Endodermal cell (in vitro differentiated cells): ENCODE measurements at places on chromosomes 2 and 18.
A peak's percentile ranks its signal among the peaks of the same experiment; 100 is the strongest.

DNA sequence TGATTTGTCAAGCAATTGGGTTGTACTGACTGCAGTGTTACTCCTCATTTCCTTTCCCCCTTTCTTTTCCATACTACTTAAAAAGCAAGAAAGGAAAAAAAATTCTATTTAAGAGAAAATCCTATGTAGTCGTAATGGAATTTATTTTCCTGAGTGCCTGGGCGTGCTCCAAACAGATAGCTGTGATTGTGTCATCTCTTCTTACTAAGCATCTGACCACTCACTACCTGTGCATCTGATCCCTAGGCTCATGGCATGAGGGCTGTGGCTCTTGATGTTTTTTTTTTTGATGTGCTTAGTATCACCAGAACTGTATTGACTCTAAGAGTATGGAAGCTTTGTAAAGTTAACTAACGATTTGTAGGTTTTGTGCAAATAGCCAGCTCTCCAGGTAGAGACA is 19.0 kb downstream of the CRIM1 start:
- DNase-seq: no peak

DNA sequence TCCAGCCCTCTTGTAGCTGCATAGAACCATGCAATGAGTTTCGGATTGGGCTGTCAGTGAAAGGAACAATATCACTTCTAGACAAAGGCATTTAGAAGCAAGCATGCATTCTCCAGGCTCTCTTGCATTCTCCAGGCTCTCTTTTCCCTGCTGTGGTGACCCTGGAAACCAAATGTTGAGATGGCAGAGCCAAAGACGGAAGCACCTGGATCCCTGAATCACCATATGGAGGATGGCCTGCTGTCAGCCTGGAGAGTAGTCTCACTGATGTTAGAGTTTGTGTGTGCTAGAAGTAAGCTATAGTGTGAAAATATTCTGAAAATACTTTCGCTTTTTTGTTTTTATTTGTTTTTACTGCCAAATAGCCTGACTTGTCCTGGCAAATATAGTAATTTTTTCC is 203.9 kb downstream of the C1D start:
- no peak for DNase-seq

DNA sequence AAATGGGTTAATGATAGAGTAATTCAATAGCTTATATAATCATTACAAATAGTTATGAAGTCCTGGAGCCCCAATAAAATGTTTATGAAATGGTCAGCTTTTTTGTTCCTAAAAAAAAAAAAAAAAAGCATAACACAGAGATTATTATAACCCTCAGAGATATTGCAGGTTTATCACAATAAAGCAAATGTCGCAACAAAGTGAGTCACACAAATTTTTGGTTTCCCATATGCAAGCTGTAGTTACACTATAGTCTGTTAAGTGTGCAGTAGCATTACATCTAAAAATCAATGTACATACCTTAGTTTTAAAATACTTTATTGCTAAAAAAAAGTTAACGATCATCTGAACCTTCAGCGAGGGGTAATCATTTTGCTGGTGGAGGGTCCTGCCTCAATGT is 20.0 kb downstream of the WDFY1 start:
- no peak for DNase-seq

DNA sequence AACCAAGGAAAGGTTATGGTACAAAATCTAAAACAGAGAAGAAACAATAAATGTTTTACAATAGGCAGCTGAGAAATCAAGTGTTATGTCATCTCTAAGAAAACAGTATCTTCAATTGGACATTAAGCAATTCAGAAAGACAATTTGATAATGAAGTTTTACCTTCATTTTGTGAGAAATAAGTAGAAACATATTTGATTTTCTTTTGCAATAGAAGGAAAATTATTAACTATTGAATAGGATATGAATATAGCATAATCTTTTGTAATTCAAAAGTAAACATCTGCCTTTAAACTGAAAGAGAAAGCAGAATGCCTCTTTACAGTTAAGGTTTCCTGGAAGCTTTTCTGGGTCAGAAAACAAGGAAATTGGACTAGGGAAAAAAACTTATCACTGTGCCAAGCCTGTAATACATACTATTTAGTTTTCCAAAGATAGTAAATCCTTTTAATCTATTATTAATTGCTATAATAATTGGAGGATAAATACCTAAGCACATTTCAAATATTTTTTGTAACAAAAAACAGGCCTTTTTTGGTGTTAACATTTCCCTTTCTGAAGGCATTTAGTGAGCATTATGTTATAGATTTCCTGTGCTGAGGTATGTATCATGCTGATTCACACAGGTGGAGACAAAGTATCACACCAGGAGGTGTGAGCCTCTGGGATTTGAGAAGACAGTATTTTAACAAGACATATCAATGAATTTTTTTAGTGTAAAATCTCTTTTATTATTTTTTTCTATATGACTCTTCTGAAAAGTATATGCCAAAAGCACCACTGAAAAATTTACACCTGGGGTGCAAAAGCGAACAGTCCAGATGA is 947.0 kb upstream of the CDH2 start:
- no peak for DNase-seq

- DNase-seq: no peak
Observed at GRCh38 chr18:37364237-37364636, 201.4 kb downstream of the CELF4 start.

- no peak for DNase-seq
Observed at GRCh38 chr2:17661460-17661859, 92.2 kb downstream of the SMC6 start.

- DNase-seq: no peak
Observed at GRCh38 chr2:143205106-143205764, 76.0 kb downstream of the ARHGAP15 start.

DNA sequence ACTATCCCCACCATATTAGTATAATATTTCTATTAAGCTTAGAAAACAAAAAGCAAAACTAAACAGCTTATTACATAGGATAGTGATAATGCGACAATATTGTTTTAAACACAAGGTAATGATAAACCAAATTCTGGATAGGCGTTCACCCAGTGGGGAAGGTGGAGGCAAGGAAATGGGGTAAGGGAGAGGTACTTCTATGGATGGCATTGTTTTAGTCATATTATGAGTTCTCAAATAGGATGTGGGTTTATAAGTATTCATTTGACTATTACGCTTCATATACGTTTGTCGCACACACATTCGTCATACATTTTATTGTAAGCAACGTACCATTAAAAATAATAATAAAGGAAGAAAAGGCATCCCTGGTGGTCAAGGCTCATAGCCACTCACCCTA is 88.8 kb upstream of the DNMT3A start:
- no peak for DNase-seq

DNA sequence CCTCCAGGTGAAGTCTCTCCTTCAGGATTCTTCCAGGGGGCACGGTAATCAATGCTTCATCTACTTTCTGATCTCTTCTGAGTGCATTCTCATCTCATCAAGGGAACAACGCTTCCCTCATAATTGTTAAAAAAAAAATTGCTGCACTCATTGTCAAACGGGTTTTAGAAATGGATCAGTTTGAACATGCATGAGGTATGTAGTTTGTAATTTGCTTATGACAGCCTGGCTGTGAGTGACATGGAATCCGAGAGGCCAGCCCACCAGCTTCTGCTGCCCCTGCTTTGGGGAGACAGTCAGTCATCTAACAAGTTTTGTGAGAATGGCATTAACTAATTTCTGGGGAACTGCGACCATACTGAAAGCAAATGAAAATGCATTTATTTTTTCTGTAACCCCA is 791.9 kb upstream of the SOX11 start:
- DNase-seq: no peak

DNA sequence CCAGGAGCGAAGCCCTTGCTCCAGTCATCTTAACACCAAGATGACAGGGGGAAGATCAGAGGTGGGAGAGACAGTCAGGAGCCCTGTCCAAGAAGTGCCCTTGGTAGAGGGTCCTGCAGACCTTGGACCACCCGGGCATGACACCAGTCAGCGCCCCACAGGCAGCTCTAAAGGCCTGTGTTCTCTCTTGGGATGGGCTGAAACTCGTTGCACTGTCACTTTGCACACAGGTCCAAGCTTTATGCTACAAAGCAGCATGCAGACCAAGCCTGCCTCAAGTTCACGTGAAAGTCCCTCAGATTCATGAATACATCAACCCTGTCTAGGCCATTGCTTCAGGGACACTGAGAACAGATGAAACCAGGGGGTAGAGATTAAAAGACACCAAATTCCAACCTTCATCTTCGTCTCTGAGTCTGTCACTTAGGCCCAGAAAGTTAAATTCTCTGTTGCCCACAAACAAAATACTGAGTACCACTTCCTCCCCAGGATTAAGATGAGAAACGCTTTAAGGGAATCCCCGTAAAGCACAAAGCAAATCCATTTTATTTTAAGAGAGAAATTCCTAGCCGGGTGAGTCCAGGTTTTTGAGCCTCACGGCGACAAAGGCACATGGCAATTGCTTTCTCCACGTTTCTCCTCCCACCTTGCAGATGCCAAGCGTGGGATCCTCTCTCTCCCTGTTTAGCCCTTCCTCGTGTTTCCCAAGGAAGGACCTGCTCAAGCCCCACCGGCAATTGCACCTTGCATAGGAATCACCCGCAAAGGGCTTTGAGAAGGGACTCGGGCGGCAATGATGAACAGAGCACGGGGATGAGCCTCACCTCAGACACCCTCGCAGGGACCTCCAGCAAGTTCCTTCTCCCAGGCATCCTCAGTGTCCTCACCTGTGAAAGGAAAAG is 75.0 kb upstream of the ID2 start:
- peak; percentile 33 for DNase-seq

GRCh38 chr2:197606180-197606579 is 69.2 kb downstream of the RFTN2 start:
- no peak for DNase-seq

DNA sequence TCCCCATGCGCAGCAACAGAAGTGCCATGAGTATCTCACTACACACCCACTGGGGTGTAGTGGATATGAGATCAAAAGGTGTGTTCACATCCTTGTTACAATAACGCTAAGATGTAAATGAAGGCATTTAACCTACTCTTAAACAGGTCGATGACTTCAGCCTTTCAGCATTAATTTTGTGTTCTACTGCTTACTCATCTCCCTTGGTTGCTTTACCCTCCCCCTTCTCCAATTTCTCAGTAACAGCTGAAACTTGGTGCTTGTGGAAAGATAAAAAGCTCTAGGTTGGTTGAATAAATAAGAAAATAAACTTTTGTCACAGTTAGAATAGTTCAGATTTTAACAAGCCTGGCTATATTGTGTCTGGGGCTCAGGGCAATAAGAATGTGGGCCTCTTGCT is 147.5 kb upstream of the SESTD1 start:
- no peak for DNase-seq

GRCh38 chr2:175003875-175004729 is 1.1 kb downstream of the CHN1 start:
- peak; percentile 81 for DNase-seq

GRCh38 chr2:197079832-197080555 is 153.5 kb upstream of the PGAP1 start:
- no peak for DNase-seq

DNA sequence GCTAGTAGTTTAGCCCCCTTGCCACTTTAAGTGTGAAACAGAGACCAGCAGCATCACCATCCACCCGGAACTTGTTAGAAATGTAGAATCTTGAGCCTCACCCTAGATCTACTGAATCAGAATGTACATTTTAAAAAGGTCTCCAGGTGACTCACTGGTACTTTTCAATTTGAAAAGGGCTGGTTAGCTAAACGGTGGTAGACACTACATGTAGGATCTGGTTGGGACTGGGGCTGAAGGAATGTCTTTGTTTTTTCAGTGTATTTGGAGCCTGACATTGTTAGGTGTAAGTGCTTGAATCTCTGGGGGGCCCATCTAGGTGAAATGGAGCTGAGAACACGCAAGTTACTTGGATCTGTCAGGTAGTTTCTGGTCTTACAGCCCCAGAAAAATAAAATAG is 44.0 kb upstream of the XPO1 start:
- DNase-seq: peak; percentile 83

GRCh38 chr2:43084699-43085091 is 141.7 kb downstream of the ZFP36L2 start:
- no peak for DNase-seq

DNA sequence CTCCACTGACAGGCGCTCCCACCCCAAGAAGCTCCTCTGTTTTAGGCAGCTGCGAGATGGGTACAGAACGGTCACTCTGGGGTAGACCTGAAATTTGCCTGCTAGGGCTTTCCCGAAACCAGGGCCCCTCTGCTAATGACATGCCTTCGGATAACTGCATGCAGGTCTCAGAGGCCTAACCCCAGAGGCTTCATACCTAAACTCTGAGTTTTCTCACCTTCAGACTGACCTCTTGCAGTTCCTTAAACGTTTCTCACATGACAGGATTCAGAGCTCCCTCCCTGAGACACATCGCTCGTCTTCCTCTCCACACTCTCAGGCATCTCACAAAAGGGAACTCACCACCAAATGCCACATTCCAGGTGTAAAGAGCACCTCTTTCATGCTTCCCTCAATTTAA is 11.3 kb upstream of the KLHL29 start:
- no peak for DNase-seq

DNA sequence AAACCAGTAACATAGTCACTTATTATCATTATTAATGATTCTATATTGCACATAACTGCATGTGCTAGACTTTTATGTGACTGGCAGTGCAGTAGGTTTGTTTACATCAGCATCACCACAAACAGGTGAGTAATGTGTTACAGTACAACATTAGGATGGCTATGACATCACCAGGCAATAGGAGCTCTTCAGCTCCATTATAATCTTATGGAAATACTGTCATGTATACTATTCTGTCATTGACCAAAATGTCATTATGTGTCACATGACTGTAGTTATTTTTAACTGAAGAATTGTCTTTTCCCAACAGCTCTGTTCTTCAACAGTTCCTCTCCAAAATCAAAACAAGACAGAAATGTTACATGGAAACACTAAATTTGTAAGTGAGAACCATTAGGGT is 96.3 kb downstream of the C18orf54 start:
- no peak for DNase-seq

DNA sequence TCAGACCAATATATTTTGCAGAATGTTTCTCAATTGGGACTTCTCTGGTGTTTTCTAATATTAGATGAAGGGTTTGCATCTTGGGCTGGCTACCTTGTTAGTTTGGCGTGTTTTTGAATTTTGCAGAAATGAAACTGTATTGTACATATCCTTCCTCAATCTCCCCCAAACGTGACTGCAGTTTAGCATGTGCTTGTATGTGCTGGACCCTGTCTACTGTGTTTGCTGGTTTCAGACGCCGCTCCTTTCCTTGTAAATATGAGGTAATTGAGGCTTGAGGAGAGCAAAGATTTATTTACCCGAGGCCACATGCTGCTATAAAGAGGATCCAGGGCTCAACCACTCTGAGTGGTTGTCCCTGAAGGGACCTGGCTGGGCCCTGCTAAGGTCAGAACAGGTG is 57.2 kb downstream of the NGEF start:
- no peak for DNase-seq

DNA sequence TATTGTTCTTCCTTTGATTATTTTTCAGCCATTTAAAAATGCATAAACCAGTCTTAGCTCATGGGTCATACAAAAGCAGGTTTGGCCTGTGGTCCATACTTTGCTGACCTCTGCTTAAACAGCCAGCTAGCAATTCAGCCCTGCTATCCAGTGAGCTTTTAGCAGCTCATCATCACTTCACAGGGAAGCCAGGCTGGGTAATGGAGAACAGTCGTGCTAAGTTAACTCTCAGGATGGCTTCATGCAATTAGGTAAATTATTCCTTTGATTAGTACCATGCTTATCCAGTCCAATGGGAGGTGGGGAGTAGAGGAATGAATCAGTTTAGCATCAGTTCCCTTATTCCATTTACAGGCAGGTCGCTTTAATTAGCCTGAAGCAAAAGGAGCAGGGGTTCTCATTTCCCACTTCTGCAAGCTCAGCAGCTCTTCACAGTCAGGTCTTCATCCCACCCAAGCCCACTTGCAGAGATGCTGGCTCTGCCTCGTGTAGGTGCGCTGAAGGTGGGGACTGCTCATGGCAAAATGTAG is 109.8 kb upstream of the ALPP start:
- peak; percentile 78 for DNase-seq

GRCh38 chr2:98468621-98469236 is 24.1 kb downstream of the INPP4A start:
- no peak for DNase-seq
